ENCODE measurements at places on chromosomes 3 and 15.

DNA sequence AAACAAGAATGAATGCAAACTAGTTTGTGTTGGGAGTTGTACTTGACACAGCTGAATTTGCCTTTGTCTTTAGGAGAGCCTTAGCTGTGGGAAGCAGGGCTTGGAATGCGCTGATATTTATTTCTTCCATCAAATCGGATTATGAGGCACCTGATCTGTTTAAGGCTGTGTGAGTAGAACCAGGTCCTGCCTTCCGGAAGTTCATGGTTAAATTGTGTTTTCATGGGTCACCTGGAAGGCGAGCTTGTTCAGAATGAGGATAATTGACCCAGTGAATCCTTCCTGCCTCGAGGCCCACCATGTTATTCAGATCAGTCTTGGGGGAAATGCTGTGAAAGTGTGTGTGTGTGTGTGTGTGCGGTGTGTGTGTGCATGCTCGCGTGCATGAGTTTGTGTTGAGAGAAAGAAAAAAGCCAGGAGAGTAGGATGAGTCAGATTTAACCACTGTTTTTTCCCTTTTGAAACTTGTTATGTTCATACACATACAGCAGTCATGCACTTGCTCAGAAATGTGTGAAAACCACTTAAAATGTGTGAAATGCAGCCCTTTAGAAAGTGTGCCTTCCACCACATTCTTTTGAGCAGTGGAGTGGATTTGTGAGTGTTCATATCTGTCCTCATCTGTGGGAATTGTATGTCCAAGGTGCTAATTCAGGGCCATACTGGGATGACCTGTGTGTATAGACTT lies 36.7 kb downstream of the SMAD3 start:
- DNase-seq: no peak

DNA sequence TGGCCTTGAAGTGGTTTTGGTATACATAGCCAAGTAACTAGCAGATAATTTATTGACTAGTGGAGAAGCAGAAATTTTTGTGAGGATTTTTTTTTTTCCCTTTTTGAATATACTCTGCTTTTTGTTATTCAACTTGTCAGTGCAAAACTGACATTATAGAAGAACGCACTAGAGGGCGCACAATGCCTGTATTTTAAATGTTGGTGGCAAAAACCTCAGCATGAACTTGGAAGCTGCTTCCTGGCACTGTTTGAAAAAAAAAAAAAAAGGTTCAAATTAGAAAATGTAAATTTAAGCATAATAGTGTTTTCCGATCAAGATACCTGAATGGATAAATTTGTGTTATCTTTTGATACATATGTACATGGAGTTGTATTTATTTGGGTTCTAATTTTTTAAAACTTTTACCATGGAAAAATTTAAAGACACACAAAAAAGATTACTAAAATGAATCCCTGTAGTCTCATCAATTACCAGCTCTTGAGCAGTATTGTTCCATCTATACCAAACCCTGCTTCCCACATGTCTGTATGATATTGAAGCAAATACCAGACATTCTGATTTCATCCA lies 56.0 kb downstream of the SLC25A26 start:
- DNase-seq: peak; percentile 31

- DNase-seq: no peak
Measured at GRCh38 chr3:86993704-86994103, 2.8 kb upstream of the VGLL3 start.

- DNase-seq: peak; percentile 19
Measured at GRCh38 chr3:142279965-142280590, 54.7 kb upstream of the GK5 start.

DNA sequence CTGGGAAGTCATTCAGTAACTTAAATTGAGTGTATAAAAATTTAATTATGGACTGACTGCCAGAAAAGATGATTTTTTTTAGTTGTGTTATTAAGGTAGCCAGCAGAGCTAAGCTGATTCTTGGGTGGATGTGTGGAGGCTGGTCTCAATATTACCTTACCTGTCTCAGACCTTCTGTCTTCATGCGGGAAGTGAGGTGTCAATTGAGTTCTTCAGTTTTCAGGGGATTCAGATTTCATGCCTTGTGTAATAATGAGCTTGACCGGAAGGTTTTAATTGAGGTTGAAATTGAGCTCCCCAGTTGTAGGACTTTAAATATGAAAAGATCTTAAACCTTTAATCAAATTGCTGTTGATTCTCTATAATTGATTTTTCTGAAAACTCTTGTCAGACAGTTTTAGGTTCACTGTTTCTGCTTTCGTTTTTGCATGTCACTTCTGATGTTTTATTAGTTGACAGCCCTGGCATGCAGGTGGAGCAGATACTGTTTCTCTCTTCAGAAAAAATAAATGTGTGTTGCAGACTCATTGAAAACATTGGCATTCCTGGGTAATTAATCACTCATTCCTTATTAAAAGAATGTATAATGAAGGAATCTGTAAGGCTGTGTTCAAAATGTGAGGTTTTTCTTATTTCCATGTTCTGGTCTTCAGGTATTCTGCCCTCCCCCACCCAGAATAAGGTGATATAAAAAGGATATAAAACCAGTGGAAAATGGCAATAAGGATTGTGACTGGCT lies 54.5 kb downstream of the PSMD6 start:
- no peak for DNase-seq

DNA sequence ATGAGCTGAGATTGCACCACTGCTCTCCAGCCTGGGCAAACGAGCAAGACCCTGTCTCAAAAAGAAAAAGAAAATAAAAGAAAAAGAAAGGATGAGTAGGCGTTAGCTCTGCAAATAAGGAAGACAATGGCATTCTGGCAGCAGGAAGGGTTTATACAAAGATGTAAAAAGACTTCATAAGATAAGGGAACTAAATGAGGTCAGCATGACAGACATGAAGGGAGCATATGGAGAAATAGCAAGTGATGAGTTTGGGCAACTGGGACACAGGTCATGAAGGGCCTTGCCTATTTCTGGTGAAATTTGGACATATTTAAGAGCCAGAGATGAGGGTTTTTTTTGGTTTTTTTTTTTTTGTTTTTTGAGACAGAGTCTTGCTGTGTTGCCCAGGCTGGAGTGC lies 24.5 kb downstream of the TMEM266 start:
- no peak for DNase-seq

GRCh38 chr3:14933820-14934425 lies 13.5 kb upstream of the NR2C2 start:
- DNase-seq: no peak

GRCh38 chr15:66685638-66686150 lies 16.3 kb upstream of the SMAD6 start:
- no peak for DNase-seq

GRCh38 chr15:39285663-39286062 lies 295.2 kb upstream of the THBS1 start:
- no peak for DNase-seq

GRCh38 chr15:87347806-87348515 lies 908.6 kb downstream of the NTRK3 start:
- no peak for DNase-seq

- no peak for DNase-seq
Measured at GRCh38 chr3:193832833-193833413, 239.9 kb downstream of the OPA1 start.

- no peak for DNase-seq
Measured at GRCh38 chr15:59438625-59439290, 772 bp downstream of the FAM81A start.

DNA sequence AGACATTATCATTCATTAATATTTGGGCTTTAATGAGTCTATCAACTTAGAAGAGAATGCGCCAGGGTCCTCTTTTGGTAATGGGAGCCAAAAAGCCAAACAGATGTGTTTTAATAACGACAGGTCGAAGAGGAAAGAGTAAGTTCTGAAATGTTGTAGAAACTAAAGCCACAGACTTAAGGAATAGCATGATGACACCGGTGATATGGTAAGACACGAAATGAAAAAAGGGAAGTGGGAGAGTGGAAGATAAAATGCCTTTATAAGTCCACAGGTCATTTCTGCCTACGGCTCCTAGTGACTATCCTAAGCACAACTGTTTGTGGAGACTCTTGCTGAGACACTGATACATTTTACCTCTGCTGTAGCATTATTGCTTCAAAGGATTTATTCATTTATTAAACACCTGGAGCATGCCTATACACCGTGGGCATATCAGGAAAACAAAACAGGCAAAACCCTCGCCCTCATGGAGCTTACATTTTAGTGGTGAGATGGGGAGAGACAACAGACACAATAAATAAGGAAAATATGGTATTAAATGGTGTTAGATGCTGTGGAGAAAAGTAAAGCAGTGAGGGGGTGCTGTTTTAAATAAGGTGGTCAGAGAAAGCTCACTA lies 11.7 kb upstream of the CD47 start:
- DNase-seq: no peak

DNA sequence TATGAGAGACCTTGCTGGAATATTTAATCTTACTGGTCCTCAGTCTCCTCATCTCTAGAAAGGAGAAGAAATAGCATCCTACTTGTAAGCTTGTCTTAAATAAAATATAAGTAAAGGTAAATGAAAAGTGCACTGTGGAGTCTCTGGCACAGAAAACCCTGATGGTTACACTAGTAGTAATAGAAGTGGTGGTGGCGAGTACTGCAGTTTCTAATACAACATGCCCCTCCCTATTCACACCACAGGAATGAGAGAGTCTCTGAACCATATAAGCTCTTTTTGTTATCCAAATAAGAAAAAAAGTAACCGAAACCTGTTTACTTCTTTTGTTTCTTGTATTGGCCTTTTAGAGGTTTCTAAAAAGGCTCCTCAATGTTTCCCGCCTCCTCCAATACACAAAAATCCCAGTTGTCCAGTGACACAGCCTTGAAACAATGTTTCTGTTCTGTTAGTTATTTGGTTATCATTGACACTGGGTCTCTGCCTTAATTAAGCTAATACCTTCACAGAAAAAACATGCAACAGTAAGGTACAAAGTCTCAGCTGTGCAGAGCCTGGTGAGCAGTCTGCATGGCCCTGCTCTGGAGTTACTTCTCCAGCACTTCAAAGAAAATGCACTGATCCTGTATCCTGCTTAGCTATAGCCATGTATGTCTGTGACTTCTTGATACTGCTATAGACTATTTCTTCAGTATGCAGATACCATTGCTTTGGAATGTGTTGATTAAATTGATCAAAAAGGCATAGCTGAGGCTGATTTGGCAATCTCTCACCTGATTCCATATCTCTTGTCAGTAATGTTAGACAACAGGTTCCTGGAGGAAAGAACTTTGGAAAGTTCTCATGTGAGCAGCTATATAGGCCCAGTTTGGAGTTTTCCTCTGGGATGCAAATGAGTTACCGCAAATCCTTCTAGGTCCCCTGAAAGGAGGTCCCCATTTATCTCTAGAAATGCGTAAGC lies 315.6 kb upstream of the IL12A start:
- DNase-seq: no peak

DNA sequence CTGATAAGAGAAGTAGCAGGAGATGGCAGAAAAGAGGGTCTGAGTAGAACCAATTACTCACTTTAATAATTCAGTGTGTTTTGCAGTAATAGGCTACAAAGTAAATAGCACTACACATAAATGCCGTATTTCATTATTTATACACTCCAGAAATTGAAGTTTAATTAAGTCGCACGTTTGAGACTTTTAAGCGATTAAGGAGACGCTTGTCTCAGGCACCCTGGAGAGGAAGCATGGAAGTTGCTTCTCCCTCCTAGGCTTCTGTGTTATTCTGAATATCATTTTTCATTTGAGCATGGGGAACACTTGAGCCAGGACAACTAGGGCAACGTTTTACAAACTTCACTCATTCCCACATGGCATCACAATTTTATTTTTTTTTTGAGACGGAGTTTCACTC lies 12.2 kb downstream of the GXYLT2 start:
- DNase-seq: no peak

GRCh38 chr3:103082501-103082900 lies 647.7 kb downstream of the ZPLD1 start:
- no peak for DNase-seq

DNA sequence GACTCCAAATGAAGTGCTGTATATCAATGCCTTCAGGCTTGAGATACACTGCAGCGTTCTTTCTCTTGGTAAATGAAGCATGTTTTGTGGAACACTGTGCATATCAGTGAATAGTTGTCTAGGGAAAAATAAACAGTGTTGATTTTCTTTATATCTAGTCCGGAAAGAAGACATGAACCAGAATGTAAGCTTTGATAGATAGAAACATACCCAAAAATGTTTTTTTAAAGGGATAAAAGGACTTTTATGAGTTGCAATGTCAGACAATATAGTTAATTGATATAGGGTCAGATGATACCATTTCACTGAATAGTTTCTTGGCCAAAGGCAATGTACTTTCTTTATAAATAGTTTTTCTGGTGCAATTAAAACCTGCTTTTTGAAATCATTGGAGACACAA lies 1037.8 kb downstream of the OTOL1 start:
- DNase-seq: no peak

GRCh38 chr15:40836020-40836419 lies 7.5 kb upstream of the PPP1R14D start:
- no peak for DNase-seq

DNA sequence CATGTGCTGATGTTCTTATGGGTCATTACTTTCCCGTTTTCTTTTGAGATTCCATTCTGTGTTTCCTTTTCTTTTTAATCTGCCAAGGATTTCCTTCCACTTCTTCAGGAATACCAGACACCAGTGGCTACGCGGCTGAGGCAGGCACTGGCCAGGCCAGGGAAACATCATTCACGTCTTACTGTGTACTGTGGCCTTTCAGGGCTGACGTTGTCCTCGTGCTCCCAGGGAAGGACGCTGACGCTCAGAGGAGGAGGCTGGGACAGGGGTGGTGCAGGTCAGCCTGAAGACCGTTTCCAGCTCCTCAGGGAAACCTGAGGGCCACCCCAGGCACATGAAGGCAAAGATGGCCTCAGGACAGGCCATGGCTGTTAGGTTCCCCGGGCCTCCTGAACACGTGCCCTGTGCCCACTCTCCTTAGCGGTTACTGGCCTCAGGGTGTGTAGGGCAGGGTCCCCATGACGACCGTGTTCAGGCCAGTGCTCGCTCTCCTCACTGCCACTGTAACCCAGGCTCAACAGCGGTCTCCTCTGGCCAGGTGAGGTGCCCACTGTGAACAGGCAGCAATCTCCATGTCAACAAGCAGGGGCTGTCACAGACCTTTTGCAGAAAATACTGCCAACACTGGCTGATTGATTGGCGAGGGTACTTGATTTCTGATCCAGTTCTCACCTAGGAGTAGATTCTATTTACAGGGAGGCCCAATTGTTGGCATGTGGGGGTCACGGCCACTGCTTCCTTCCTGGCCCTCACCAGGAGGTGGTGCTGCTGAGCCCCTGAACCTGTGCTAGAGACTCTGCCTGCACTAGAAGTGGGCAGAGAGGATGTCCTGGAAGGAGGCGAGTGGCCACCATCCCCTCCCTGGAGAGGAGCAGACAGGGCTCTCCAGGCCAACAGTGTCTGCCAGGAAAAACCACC lies 169.5 kb downstream of the ATP10A start:
- no peak for DNase-seq

- no peak for DNase-seq
Measured at GRCh38 chr3:99256788-99257187, 355.3 kb upstream of the DCBLD2 start.

GRCh38 chr3:134345202-134345601 lies 29.0 kb downstream of the AMOTL2 start:
- DNase-seq: no peak

DNA sequence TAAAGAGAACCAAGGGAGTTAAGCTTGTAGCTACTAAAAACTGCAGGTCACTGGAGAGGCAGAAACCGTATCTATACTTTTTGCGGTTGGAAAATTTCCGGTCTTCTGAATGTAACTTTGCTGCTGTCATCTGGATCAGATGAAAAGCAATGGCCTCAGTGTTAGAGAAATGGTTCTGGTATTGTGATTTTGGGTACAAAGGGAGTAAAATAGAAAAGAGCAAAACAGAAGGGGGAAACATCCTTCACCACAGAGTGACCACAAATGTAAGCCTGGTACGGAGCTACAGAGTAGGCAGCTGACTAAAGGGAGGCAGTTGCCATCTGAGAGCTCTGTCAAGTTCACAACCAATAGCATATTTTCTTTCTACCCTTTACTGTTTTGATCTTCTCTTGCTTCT lies 5.6 kb downstream of the CD96 start:
- no peak for DNase-seq
